ENCODE measurements at places on chromosomes 6 and 20.
A peak's percentile ranks its signal among the peaks of the same experiment; 100 is the strongest.

DNA sequence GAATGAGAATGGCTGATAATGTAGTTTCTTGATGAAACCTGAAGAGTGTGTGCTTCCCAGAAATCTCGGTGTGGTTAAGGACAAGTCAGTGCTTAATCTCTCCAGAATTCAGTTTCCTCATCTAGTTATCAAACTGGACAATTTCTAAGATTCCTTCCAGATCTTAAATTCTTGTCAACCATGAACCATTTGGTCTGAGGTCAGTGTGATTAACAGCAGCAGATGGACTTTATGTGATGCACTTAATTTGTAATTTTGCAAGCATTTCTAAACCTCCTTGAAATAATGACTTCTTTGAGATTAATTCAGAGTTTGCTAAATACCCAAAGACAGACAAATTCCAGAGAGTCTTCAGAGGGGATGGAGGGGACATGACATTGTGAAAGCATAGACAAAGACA is 160.3 kb downstream of the KIF16B start:
- DNase-seq, result no peak

- DNase-seq, result peak; percentile 67
These were observed 109.1 kb downstream of the TSHZ2 start for GRCh38 chr20:53080969-53081871.

GRCh38 chr6:109242925-109243324 is 139.3 kb downstream of the CD164 start:
- no peak for DNase-seq

GRCh38 chr20:18058661-18059467 is 1.1 kb upstream of the OVOL2 start:
- DNase-seq, result no peak

DNA sequence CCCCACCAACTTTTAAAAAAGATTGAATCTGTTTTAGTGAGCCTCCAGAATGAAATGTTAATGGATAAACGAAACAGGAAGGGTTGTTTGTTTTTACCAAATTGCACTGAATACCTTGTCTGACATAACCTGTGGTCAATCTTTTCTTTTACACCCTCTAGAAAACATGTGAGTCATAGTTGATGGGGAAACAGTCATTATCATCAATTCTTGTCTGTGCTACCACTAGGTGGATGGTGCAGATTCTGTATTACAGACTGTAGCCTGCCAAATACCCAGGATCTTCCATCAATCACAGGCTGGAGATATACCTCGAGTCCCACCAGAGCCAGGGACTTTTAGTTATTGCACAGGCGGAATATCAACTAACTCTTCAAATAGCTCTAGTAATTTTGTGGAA is 29.5 kb upstream of the PKIB start:
- DNase-seq, result no peak

- DNase-seq, result no peak
These were observed 25.4 kb downstream of the PTGIS start for GRCh38 chr20:49542514-49542991.

- peak; percentile 72 for DNase-seq
These were observed 27.7 kb upstream of the LAMA4 start for GRCh38 chr6:112281821-112282615.

GRCh38 chr6:161214722-161215121 is 59.1 kb downstream of the AGPAT4 start:
- DNase-seq, result no peak

- no peak for DNase-seq
These were observed 51.3 kb upstream of the CCDC167 start for GRCh38 chr6:37551002-37551401.

- DNase-seq, result no peak
These were observed 105.8 kb downstream of the MAFB start for GRCh38 chr20:40583205-40583604.

- peak; percentile 0 for DNase-seq
These were observed 172.6 kb downstream of the BMP2 start for GRCh38 chr20:6940048-6940447.

DNA sequence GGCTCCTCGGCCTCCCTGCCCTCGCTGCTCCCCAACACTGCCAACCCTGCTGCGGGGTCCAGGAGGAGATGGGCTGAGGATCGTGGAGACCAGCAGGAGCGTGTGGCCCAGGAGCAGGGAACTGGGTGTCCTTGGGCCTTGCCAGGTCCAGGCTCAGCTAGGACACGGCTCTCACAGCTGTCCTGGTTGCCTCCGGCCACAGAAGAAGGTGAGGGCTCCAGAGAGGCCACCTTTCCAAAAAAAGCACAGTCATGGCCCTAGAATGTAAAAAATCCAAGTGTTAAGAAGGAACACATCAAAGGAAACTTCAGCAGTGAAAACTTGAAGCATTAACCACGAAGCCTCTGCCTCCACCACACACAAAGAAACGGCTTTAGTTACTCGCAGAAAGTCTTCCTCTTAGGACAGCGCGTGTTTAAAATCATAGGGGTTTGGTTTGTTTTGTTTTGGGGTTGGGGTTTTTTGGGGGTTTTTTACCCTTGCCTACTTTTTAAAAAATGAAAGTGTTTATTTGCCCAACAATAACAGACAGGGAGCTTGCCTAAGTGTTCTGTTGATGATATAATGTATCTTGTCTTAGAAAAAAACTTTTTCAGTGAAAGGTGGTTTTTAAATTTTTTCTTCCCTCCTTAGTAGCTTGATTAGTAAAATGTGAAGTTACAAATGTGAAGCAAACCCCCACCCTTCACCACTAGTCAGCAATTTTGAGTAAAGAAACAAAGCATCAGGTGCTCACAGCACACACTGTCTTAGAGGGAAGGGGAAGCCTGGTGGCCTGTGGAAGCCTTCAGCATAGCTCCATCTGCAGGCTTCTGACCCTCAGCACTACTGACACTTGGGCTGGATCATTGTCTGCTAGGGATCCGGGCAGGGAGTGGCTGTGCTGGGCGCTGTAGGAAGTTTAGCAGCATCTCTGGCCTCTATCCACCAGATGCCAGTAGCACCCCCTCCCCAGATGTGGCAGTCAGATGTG is 60.0 kb downstream of the PTPN1 start:
- DNase-seq, result peak; percentile 69

- DNase-seq, result peak; percentile 46
These were observed 156.8 kb downstream of the DNAH8 start for GRCh38 chr6:38871741-38872568.

DNA sequence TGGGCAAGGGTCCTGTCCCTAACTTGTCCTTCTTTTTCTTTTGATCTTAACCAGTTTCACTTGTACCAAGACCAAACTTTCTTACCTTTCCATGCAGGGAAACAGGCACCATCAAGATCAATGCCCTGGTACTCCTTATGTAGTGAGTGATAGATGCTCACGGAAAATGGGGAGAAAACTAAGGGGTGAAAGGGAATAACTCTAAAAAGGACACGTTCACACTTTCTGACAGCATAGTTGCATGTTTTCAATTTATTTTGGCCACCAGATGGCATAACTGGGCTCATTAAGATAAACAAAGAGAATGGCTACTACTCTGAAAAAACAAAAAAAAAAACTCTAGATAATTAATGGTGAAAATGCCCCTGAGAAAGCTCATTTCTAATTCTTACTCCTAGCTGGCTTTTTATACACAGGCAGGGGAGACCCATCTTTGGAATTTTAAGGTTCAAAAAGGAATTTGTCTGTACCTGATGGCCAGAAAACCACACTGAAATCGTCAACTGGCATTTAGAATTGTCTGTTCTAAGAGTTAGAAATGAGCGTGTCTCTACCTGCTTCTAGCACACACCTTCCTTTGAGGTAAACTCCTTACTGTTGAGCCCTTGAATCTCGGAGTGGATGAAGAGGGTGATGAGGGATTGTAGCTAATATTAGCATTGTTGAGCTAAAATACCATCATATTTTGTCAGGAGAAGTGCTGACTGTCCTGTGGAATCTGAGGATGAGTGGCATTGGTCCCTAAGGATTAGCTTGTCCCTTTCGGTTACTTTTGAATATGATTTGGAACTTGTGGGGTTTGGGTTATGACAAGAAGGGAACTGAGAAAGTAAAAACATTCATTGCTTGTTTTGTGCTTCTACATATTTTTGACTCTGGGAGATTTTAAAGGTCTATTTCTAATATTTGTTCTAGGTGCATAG is 62.2 kb upstream of the DDR1 start:
- peak; percentile 69 for DNase-seq

GRCh38 chr6:167699141-167699931 is 127.4 kb upstream of the AFDN start:
- peak; percentile 60 for DNase-seq

GRCh38 chr6:1015825-1016224 is 296.1 kb upstream of the FOXQ1 start:
- DNase-seq, result no peak

DNA sequence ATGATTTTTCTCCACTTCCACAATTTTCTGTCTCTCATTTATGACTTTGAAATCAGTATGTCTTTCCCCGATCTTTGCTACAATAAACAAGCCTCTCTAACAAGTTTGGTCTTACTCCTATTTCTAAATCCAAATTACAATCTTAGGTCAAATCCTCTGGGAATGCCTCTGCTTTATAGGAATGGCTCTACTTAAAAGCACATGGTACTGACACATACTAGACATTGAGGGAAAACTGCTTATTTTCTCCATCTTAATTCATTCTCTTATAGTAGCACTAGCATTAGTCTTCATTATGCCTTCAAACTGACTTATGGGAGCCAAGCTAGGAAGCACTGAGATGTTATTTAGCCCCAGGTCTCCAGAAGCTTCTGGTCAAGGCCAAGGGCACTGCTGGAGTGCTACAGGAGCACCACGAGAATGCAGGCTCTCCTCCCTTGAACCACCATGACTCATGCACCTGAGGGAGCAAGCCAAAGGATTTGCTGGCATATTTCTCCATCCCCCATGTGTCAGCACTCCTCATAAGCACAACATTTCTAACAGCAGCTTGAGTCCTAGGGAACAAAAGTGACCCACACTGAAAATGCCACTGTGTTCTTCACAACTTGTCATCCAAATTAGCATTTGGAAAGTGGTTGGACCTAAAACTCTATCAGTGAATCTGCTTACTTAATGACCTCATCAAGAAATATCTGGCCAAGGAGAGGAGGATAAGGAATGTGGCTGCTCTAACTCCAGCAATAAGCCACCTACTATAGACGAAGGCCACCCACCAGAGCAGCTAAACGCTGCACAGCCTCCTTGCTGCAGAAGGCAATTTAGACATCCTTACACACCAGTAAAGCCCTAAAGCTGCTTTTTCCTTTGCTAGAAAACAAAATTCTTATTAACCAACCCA is 156.8 kb upstream of the KCNQ5 start:
- DNase-seq, result no peak

DNA sequence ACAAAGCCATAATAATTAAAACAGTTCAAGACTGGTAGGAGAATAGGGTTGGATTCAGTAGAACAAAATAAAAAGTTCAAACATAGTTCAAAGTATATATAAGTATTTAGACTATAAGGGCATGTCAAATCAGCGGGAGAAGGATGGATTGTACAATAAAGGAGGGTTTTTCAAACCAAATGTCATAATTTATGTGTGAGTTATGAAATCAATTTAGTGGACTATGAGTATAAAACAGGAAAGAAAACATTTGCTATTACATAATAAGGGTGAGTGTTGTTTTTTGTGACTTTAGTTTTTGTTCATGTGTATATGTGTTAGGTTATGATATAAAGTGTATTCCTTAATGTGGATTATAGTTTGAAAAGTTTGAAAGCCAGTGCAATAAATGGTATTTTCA is 10.6 kb downstream of the ORC3 start:
- no peak for DNase-seq

DNA sequence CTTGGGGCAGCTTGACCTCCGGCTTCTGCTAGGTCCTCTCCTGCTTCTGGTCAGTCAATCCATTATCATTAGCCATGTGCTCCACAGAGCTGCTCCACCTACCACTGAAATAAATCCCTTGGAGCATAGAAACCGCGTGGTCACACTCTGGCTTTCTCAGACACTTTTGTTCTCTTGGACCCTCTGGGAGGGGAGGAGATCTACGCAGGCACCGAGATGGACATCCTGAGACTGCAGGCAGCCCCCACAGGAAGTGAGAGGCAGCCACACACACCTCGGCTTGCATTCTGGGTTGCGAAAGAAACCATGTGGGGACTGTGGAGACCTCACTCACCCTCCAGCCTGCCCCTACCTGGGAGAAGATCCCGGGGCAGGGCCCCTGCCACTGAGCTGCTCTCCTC is 79.5 kb downstream of the FYN start:
- DNase-seq, result no peak

- DNase-seq, result no peak
These were observed 160.5 kb downstream of the TFAP2B start for GRCh38 chr6:50979171-50979525.

DNA sequence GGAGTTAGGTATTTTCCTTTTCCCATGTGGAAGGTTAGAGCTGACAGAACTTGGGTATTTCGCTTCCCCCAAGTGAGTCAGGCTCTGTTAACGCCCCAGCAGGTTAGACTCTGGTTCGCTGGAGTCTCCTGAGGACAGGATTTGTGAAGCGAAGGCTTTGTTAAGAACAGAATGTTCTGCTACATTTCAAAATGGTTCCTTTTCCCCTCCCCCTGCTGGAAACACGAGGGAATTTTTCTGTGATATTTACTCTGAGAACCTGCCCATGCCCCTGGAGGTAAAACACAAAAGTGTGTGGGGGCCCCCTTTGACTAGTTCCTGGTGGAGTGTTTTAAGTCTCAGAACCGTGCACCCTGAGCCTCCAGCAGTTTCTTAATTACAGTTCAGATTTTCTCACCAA is 731.4 kb upstream of the CITED2 start:
- DNase-seq, result peak; percentile 4

- no peak for DNase-seq
These were observed 71.5 kb upstream of the PLN start for GRCh38 chr6:118476551-118476950.

DNA sequence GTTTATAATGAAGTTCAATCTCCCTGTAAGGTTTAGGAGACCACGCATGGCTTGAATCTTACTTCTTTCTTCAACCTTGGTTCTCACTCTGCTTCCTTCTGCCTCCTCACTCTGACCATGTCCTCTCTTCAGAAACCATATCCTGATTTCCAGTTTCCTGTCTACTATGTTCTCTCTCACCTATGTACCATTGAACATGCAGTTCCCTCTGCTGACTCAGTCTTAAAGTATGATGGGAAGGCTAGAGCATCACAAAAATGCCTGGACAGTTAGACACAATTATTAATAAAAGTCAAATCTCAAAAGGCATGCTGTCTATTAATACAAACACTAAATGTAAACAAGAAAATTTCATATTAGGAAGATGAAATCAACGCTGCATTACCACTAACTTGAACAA is 151.6 kb downstream of the PRKN start:
- DNase-seq, result no peak

- no peak for DNase-seq
These were observed 28.1 kb downstream of the NRSN1 start for GRCh38 chr6:24154121-24154520.

Measured in dermis microvascular lymphatic vessel endothelial cell (primary cell).